Cardiac ventricle fibroblast (primary cell): ENCODE measurements at places on chromosomes 2 and 18. TPM values are rescaled to one million over a fixed set of nuclear protein-coding genes. Genes with fewer than 3 reads are reported as not detected.

Gene PSMA8
- total RNA-seq: not detected in 2 replicates

Gene ADAM23
- 4.2 and 5.7 TPM in 2 replicates for total RNA-seq

Gene SERPINB3
- not detected in 2 replicates for total RNA-seq

Gene C2orf81
- 1.6 and 4.9 TPM in 2 replicates for total RNA-seq

Gene FSHR
- total RNA-seq: not detected in 2 replicates

Gene CCDC102B
- 11.2 and 16.6 TPM in 2 replicates for total RNA-seq

Gene ANKRD62
- total RNA-seq: not detected in 2 replicates

Gene UGT1A9
- total RNA-seq: not detected in 2 replicates

Gene ASPRV1
- total RNA-seq: 0.19 and 0.78 TPM in 2 replicates

Gene COL3A1
- 10,648 and 10,756 TPM in 2 replicates for total RNA-seq

Gene ZNF804A
- total RNA-seq: not detected in 2 replicates

Gene NPAS2
- 12.7 and 19.4 TPM in 2 replicates for total RNA-seq

Gene CLEC4F
- not detected in 2 replicates for total RNA-seq

Gene CCNT2
- 8.4 and 19.9 TPM in 2 replicates for total RNA-seq

Gene CIB4
- not detected in 2 replicates for total RNA-seq

Gene UGT1A1
- not detected in 2 replicates for total RNA-seq

Gene HOXD9
- total RNA-seq: 0.12 TPM in 1 of 2 replicates, not detected in the other

Gene CFAP221
- not detected in 2 replicates for total RNA-seq

Gene CSRNP3
- total RNA-seq: 0.81 and 2.7 TPM in 2 replicates

Gene TDRD15
- not detected in 2 replicates for total RNA-seq

Gene BMP10
- total RNA-seq: not detected in 2 replicates

Gene UGT1A8
- total RNA-seq: not detected in 2 replicates

Gene SERPINB8
- total RNA-seq: 2.1 and 6.9 TPM in 2 replicates

Gene RBFA
- total RNA-seq: 18.0 and 21.7 TPM in 2 replicates

Gene AOX1
- 104 and 109 TPM in 2 replicates for total RNA-seq

Gene C18orf54
- total RNA-seq: 1.9 and 2.2 TPM in 2 replicates

Gene NEUROD1
- total RNA-seq: not detected in 2 replicates

Gene CCDC178
- total RNA-seq: 0.83 TPM in 1 of 2 replicates, not detected in the other

Gene GRHL1
- total RNA-seq: not detected in 2 replicates

Gene LYG1
- total RNA-seq: not detected in 2 replicates

Gene FAM110C
- total RNA-seq: not detected in 2 replicates

Gene ELOA2
- total RNA-seq: not detected in 2 replicates

Gene ITPRIPL1
- 0.20 and 0.31 TPM in 2 replicates for total RNA-seq

Gene POTEI
- not detected in 2 replicates for total RNA-seq

Gene TCF7L1
- total RNA-seq: 6.7 and 6.8 TPM in 2 replicates

Gene FNDC4
- total RNA-seq: 30.8 and 42.8 TPM in 2 replicates
